ENCODE measurements at places on chromosomes 1 and 21.

GRCh38 chr1:8408151-8408839 lies 90.4 kb downstream of the SLC45A1 start:
- no peak for DNase-seq

DNA sequence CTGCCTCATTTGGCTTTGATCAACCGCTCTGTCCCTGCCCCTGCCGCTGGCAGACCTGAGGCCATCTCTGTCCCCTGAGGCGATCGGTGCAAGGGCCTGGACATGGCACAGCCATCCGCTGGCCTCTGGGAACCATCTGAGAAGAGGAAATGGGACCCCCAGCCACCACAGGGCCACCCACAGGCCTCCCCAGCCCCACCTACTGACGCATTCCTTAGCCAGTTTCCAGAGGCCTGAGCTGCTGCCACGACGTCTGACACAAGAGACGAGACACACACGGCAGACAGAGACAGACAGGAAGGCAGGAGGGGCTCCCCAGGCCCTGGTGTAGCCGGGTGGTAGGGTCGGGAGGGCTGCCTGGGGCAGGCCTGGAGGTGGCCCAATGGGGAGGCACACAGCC lies 37.3 kb upstream of the EDN2 start:
- no peak for DNase-seq

GRCh38 chr1:165365341-165365740 lies 8.8 kb upstream of the LMX1A start:
- no peak for DNase-seq

- no peak for DNase-seq
Observed at GRCh38 chr1:200258447-200259375, 151.1 kb downstream of the ZNF281 start.

DNA sequence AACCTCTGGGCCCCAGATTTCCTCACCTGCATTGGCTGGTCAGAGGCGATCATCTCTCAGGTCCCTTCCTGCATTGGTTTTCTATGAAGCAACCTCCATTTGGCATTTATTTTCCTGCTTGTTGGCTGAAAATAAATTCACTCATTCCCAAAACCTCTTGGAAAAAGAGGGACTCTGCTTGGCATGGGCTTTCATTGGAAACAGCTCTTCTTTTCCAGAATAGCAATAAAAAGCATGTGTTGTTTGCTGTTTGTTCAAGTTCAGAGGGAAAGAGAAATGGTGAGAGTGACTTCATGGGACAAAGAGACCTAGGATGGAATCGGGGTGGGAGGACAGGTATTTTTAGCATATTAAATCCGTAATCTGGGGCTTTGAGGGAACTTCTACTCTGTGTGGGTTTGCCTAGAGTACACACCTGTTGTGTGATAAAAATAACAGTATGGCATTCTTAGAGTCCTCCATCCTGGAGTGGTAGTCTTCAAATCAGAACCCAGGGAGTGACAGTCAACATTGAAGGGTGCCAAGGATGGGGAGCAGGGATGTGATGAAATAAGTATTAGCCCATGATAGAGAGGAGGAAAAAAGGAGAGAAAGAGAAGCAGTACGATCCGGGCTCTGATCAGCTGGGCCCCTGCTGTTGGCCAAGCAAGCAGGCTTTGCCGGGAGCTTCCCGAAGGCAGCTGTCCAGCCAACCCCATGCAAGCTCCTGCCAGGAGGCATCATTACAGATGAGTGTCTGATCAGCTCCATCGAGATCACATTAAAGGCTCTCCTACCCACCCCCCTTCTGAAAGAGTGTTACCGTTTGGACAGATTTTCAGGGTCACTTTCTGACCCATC lies 131.9 kb upstream of the NFIA start:
- no peak for DNase-seq

GRCh38 chr1:227726924-227727599 lies 8.0 kb downstream of the JMJD4 start:
- DNase-seq = no peak

DNA sequence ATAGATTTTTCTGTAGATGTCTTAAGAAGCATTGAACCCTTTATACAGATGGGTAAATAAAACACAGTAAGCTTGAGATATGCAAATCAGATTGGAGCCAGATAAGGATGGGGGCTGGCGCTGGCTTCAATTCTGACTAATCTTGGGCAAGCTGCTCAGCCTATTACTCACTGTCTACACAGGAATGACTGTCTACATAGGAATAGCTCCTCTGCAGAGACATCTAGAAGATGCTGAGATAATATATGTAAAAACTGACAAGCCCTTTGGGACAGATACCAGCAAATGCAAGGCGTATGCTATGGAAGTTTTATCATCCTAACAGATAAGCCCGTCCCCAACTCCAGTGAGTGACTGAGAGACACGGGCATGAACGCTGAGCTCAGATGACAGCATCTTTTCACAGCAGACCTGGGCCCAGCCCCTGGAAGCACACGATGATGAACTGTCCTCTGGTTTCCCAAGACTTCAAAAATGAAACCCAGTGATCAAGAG lies 1.7 kb downstream of the CLDN14 start:
- no peak for DNase-seq

DNA sequence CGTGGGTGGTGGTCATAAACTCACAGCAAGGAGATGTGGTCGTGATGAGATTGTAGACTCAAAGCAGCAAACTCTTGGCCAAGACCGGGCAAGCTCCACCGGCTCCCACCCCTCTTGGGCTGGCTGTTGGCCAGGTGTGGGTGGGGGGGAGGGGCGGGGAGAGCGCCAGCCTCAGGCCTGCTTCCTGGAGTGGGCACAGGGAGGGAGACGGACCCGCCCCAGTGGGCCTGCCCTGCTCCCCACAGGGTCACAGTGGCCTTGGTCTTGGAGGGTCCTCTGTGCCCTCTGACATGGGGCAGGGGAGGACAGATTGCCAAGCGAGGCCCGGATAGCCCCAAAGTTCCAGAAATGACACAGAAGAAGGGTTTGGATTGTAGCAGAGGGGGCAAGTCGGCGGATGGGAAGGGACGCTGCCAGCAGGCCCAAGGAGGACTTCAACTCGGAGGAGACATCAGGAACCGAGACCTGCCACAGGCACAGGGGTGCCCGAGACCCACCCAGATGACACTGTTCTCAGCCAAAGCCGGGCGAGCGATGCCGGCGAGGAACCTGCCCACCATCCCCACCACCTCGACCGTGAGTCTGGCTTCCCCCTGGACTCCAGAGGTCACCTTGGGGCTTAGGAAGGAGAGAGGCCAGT lies 85.4 kb upstream of the ACTRT2 start:
- DNase-seq = no peak

- no peak for DNase-seq
Observed at GRCh38 chr21:45012662-45013259, 61.6 kb upstream of the ADARB1 start.

GRCh38 chr1:10986525-10986890 lies 25.9 kb upstream of the TARDBP start:
- no peak for DNase-seq

DNA sequence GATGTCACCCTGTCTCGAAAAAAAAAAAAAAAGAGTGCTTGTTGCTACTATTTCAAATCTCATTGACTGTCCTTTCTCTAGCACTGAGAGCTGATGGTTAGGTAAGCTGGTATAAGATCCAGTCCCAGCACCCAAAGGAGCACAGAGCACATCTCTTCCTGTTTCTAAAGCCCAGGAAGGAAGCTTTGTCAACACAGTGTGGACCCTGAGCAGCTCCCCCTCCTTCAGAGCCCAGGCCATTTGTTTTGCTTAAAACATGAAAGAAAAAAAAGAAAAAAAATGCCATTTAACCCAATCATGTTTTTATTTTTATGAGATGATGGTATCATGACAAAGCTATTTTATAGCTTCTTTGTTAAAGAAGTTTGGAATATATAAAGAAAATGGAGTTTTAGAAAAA lies 184.1 kb upstream of the DUSP10 start:
- no peak for DNase-seq

- no peak for DNase-seq
Observed at GRCh38 chr1:241077386-241078147, 279.4 kb downstream of the RGS7 start.

DNA sequence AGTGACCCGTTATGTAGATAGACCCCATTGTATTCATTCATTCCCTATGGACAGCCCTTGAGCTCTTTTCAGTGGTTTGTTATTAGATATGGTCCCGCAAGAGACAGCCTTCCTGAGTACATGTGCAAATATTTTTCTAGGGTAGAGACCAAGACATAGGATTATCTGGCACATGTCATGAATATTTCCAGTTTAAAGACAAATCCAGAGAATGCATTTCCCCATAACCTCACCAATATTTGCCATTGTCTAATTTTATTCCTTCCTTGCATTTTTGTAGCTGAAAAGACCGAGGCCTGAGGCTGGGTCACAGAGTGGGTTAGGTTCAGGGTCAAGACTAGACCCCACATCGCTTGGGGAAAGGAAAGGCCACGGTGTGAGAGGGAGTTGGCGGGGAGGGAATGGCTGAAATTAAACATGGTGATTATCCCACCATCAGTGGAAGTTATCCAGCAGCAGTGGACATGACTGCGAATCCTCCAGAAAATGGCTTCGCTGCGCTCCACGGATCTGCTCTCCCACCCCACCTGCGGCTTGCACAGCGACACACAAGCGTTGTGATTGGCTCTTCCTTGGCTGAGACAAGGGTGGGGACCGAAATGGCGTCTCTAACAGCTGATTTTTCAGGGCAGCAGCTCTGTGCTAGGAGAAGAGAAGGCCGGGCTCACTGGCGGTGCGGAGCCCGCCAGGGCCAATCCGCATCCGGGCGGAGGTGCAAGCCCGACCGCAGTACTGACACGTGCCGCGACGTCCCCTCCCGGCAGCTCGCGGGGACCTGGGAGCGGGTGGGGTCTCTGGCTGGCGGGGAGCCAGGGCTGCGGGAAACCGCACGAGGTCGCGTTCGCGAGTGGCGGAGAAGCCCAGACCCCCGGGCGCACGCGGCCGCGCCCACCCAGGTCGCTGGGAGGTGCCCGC lies 16.1 kb upstream of the STMN1 start:
- peak; percentile 71 for DNase-seq

GRCh38 chr1:51976846-51977602 lies 13.5 kb downstream of the RAB3B start:
- DNase-seq = no peak

DNA sequence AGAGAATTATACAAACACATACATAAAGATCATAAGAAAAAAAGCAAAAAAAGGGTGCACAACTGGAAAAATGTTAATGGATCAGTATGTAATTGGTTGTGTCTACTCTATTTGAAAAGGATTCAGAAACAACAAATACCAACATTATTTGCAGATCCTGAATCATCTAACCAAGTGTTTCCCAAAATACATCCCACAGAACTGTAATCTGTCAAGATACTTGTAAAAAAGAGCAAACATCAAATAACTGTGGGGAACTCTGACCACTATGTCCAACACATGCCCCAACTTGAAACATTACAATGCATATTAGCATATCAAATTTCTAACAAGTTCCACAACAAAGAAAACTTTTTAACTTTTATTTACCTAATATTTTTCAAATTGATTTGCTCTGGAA lies 22.6 kb downstream of the ANKRD13C start:
- DNase-seq = no peak

DNA sequence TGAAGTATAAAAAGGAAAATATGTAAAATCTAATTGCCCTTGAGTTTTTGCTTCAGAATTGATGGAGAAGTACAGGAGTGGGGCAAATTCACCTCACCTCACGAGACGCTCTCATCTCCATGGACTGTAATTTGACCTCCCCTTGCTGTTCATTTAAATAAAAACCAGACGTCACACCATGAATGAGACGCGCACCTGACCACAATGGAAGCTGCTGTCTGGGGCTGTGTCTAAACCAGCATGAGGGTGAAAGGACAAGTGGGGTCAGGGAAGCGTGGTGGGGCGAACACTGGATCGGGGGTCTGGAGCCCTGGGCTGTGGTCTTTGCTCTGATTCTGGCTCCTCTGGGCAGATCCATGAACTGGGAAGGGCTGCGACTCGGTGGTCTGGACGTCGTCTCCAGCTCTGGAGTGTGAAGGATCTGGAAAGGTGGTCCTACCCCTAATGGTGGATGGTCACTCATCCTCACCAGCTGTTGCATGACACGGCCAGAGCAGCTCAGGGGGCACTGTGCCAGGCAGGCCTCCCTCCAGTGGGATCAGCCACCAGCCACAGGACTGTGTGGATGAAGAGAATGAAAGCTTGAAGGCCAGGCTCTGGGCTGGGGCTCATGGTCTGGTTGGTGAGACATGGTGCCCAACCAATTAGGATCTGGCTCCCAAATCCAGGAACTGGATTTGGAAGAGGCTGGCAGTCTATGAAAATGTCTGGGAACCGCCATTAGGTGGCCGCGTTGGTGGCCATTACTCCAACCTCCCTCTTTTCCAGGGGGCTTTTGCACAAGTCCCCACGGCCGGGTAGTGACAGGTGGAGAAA lies 728.6 kb downstream of the PTPRU start:
- DNase-seq = no peak

- no peak for DNase-seq
Observed at GRCh38 chr1:119209596-119210295, 69.3 kb upstream of the WARS2 start.

DNA sequence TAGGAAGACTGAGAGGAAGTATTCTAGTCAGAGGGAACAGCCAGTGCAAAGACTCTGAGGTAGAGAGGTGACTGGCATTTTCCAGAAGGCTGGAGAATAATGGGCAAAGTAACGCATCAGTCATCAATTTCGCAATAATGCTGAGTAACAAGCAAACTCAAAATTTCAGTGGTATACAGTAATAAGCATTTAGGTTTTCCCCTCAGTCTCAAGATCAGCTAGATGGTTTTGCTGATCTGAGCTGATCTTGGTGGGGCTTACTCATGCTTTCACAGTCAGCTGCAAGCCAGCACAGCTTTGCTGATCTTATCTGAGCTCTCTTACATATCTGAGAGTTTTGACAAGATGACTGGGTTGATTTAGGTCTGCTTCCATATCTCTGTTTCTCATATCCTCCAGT lies 108.7 kb downstream of the TSEN15 start:
- DNase-seq = no peak

GRCh38 chr1:172950528-172950927 lies 100.2 kb downstream of the TNFSF18 start:
- DNase-seq = no peak

All from CD4-positive, alpha-beta T cell treated with Interleukin-17A for 4 hours (primary cell).